HFF-Myc (cell line): ENCODE measurements at places on chromosomes 12 and 14.

DNA sequence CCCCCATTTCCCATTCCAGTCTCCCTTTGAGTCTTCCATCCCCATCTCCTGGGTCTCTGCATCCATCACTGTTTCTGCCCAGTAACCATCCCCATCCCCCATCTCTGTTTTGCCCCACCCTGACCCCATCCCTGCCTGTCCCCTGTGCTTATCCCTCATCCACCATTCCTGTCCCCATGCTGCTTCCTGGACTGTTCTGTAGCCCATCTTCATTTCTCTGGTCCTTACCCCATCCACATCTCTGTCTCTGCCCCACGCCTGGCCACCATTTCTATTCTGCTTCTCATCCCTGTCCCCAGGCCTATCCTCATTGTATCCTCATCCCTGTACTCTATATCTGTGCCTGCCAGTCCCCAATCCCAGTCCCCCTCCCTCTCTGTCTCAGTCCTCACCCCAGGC lies 4.2 kb downstream of the NXPH4 start:
- DNase-seq, result no peak

- DNase-seq, result no peak
These were observed 198.2 kb upstream of the PLEKHG7 start for GRCh38 chr12:92504594-92504981.

GRCh38 chr12:57898308-57898970 lies 42.9 kb upstream of the ATP23 start:
- DNase-seq, result no peak

- no peak for DNase-seq
These were observed 56.6 kb downstream of the SLC2A13 start for GRCh38 chr12:40049268-40049667.
